Activated CD4-positive, alpha-beta T cell treated with anti-CD3 and anti-CD28 coated beads, Interleukin-2, amount 10 ng/mL, durations not matched to agents 7 days and 5 days (primary cell): ENCODE measurements at places on chromosomes 5 and 9.
A peak's percentile ranks its signal among the peaks of the same experiment; 100 is the strongest.

DNA sequence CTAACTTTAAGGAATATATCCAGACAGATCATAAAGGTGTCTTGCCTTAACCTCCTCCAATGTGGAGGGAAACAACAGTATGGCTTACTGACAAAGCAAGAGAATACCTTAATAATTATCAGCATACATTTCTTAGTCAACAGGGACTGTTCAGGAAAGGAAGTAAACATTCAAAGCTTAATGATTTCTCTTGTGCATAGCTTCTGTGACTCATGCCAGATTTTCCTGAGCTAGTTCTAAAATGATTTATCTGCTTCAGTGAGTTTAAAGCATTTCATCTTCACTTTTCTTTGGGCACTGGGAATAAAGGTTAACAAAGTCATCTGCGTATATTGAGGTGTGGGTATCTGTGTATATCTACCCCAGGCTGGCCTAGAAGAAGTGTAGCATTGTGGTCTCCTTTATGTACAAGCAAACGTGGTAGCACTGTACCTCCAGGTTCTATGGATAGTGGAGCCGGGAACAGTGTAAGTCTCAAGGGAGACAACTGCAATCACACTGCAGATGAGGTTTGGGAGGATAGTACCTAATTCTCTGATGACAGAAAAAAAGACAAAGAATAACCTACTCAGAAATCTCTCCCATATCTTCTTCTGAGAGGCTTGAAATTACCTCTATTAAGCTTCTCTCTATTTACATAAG is 284.1 kb downstream of the HCN1 start:
- H3K27me3 ChIP-seq = no peaks in the 10 kb centered on the region
- no peaks in the 10 kb centered on the region for H3K36me3 ChIP-seq
- no peak overlapping the region for H3K4me3 ChIP-seq

- no peaks in the 10 kb centered on the region for H3K4me1 ChIP-seq
- no peak overlapping the region for H3K27ac ChIP-seq
- no peaks in the 10 kb centered on the region for H3K36me3 ChIP-seq
- H3K4me3 ChIP-seq = no peak overlapping the region
- peaks cover 25% of the 10 kb centered on the region for H3K27me3 ChIP-seq
Measured at GRCh38 chr5:149930043-149930748, 14.4 kb downstream of the PDE6A start.

- H3K36me3 ChIP-seq = no peaks in the 10 kb centered on the region
- DNase-seq = no peak
- no peaks in the 10 kb centered on the region for H3K4me1 ChIP-seq
- H3K27me3 ChIP-seq = no peaks in the 10 kb centered on the region
Measured at GRCh38 chr9:84499969-84500582, 159.5 kb upstream of the SLC28A3 start.

- H3K27ac ChIP-seq = no peak overlapping the region
- no peaks in the 10 kb centered on the region for H3K36me3 ChIP-seq
- no peaks in the 10 kb centered on the region for H3K4me1 ChIP-seq
- no peak for DNase-seq
Measured at GRCh38 chr5:103487218-103487617, 75.4 kb downstream of the NUDT12 start.

DNA sequence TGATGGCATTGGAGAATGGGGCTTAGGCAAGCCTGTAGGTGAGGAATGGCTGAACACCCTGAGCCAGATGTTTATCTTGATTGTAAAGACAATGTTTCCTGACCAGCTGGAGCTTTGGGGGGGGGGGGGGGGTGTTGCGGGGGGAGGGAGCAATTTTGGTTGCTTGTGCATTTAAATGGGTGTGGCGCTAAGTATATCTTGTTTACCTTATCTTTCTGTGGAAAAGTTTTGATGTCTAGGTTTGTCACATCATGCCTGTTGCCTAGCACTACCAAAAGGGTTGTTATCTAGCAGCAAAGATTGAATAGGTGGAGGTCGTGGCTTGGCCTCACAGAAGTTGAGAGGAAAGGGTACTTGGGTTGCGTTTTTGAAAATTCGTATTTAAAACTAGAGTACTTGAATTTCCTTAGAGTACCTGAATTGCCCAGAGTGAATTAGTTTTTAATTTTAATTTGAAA is 1.3 kb downstream of the SMAD5 start:
- H3K27ac ChIP-seq = peak overlapping the region; percentile 80
- H3K4me1 ChIP-seq = peaks cover 18% of the 10 kb centered on the region
- H3K36me3 ChIP-seq = no peaks in the 10 kb centered on the region
- peaks cover 55% of the 10 kb centered on the region for H3K27me3 ChIP-seq
- DNase-seq = no peak
